ENCODE measurements at places on chromosomes 12 and 14.

DNA sequence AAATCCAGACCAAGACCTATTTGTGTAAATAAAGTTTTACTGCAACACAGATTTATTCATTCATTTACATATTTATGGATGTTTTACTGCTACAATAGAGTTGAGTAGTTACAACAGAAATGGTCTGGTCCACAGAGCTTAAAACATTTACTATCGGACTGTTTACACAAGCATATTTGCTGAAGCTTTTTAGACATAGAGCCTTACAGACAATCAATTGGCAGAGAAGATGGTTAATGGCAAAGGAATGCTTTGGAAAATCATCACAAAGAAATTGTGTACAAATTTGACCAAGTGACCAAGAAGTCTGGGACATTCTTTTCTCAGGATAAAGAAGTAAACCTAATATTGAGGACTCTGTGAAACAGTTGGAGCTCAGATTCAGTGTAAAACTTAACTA is 504.3 kb downstream of the SLC16A7 start:
- DNase-seq, result no peak

- no peak for DNase-seq
Measured at GRCh38 chr12:38639625-38640024, 265.8 kb downstream of the CPNE8 start.

GRCh38 chr12:109723311-109723881 is 9.8 kb downstream of the FAM222A start:
- no peak for DNase-seq

DNA sequence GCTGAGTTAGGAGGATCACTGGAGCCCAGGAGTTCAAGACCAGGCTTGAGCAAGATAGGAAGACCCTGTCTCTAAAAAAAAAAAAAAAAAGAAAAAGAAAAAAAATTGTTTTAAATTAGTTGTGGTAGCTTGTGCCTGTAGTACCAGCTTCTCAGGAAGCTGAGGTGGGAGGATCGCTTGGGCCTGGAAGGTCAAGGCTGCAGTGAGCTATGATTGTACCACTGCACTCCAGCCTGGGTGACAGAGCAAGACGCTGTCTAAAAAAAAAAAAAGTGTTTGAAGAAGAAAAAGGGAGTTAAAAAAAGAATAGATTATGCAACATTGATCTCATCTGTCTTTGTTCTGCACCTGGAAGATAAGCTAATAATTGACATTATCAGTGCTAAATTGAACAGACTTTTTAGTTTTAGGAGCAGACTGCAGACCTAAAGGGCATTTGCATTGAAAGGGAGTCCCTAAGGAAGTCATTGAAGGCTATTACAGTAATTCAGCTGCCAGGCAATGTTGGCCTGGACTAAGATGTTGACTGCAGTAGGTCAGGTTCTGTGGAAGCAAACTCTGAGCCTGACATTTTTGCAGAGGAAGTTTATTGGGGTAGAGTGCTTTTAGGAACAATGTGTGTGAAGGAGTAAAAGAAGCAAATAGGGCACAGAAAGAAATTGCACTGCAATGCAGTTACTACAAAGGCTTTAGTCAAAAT is 215.8 kb downstream of the PCNX1 start:
- DNase-seq, result no peak

- no peak for DNase-seq
Measured at GRCh38 chr12:117968151-117968789, 520 bp downstream of the KSR2 start.

- no peak for DNase-seq
Measured at GRCh38 chr12:116338064-116338846, 60.8 kb upstream of the MED13L start.

- no peak for DNase-seq
Measured at GRCh38 chr14:86935241-86935885, 1057.6 kb downstream of the GALC start.

GRCh38 chr14:104119119-104119487 is 19.3 kb upstream of the KIF26A start:
- no peak for DNase-seq

- no peak for DNase-seq
Measured at GRCh38 chr14:102606296-102606695, 13.8 kb downstream of the RCOR1 start.

GRCh38 chr12:23752245-23752644 is 197.2 kb downstream of the SOX5 start:
- no peak for DNase-seq

DNA sequence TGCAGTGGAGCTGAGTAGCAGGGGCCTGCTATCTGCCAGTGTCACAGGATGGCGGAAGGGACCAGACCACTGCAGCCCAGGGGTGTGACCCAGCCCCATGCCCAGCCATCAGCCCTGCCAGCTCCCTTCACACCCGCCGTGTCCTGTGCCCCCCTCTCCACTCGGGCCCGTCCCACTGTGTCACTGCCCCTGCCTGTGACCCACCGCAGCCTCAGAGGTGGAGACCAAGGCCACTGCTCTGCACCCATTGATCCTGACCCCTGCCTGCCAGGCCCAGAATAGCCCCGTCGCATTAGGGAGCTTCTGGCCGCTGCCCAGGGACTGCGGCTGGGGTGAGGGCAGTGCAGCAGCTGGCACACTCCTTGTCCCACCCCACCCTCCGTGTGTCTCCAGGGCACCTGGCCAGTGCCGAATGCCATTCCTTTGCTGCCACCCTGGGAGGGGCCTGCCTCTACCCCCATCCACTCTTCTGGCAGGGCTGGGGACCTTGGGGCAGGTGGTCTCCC is 2.1 kb upstream of the CRIP2 start:
- no peak for DNase-seq

GRCh38 chr14:47596860-47597259 is 78.5 kb downstream of the MDGA2 start:
- no peak for DNase-seq

DNA sequence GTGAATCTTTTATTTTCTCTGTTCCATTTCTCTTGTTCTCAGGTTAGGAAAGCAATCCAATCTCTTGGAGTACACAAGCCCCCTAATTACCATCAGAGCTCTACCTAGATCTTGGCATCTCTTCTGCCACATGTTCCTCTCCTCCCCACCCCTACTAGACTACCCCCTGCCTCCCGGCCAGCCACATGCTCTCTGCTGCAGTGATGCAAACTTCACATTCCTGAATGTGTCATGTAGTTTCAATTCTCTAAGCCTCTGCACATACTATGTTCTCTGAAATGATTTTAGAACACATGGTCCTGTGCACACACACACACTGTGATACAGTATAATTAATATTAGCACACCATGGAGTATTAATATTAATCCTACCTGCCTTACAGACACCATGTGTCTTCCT is 104.6 kb downstream of the EFCAB11 start:
- no peak for DNase-seq

DNA sequence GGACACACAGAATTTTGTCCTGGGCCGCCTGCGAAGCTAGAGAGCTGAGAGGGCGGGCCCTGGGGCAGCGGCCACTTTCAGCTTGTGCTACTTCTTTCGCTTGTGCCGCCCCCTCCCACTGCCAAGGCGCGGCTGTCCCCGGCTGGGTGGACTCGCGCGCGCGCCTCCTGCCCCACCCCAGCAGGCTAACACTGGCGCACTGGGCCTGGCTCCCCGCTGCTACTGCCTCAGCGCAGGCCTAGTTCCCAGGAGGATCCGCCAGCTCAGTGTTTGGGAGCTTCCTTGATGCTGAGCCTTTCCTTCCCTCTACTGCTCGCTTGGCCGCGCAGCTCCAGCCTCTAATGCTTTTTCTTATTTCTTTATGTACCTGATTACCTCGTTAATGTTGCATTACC is 27.4 kb upstream of the METAP2 start:
- no peak for DNase-seq

DNA sequence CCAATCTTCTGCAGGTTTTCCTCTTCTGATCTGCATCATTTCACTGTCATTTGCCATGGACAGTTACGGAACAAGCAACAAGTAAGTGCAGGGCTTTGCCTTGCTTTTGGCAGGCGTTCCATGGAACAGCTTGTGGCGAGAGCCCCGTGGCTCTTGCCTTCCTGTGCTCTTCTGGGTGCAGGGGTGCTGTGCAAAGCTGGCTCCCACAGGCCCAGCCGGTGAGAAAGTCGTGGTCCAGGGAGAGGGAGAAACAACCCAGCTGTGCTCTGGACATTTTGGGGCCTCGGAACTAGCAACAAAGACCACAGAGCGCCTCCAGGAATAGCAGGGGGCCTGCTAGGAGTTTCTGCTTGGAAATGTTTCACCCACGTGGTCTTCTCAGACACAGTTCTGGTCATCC is 164.7 kb downstream of the ADGRD1 start:
- DNase-seq, result no peak

All from activated CD8-positive, alpha-beta memory T cell treated with anti-CD3 and anti-CD28 coated beads for 48 hours (primary cell).